Stimulated activated CD8-positive, alpha-beta memory T cell treated with anti-CD3 and anti-CD28 coated beads, Interleukin-4, amount 100 ng/mL, for 1 hour (primary cell): ENCODE measurements at places on chromosomes 3 and 15.

GRCh38 chr3:12508291-12508700, 24.0 kb downstream of the TSEN2 start:
- no peak for DNase-seq

GRCh38 chr3:37660782-37661181, 200.9 kb upstream of the CTDSPL start:
- no peak for DNase-seq

GRCh38 chr15:81097116-81097889, 36.8 kb upstream of the CFAP161 start:
- no peak for DNase-seq

DNA sequence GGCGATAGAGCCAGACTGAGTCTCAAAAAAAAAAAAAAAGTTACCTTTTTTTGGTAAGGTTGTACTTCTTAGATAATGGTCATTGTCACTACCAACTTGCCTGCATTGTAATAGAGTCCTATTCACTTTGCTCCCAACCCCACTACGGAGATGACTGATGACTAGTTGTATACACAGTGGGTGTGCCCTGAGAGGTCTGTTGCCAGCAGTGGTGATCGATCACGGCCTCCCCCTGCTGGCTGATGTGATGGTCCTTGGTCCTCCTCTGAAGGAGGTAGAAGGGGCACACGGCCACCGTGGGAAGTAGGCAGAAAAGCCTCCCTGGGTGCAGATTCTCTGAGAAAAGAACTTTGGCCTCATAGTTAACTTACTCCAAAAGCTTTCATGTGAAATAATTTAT, 10.7 kb downstream of the GCNT3 start:
- no peak for DNase-seq

GRCh38 chr3:159721324-159721723, 267.3 kb upstream of the IL12A start:
- no peak for DNase-seq

GRCh38 chr3:10519236-10519635, 13.8 kb upstream of the ATP2B2 start:
- no peak for DNase-seq

GRCh38 chr15:72086920-72087648, 30.9 kb downstream of the MYO9A start:
- DNase-seq: no peak

DNA sequence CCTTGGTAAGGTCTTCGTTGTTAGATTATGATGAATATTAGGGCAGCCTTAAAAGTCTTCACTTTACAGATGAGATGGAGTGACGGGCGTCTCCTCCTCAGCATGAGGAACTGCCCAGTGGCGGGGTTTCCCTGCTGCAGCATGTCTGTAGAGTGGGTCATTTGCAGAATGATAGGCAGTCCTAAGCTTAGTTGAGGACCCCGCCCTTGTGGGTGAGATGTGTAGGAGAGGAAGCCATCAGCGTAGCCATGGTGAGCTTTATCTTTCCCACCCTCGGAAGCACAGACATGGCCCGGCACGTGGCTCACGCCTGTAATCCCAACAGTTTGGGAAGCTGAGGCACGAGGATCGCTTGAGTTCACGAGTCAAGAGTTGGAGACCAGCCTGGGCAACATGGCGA, 877 bp downstream of the NIT2 start:
- no peak for DNase-seq
